Adrenal gland (tissue), 19 donors: ENCODE measurements at places on chromosomes 7 and 10. TPM values are rescaled to one million over a fixed set of nuclear protein-coding genes. Genes with fewer than 3 reads are reported as not detected.

- no peaks in the 10 kb centered on the region for H3K36me3 ChIP-seq
- peak overlapping the region; percentile 17 for H3K27ac ChIP-seq
- H3K27me3 ChIP-seq: no peaks in the 10 kb centered on the region
- no peak overlapping the region for H3K4me3 ChIP-seq
- H3K4me1 ChIP-seq: peaks cover 42% of the 10 kb centered on the region
Measured at GRCh38 chr10:7480742-7481367, 70.0 kb upstream of the SFMBT2 start.

- H3K36me3 ChIP-seq: no peaks in the 10 kb centered on the region
- DNase-seq: peak; percentile 39
- H3K4me1 ChIP-seq: peaks cover 4% of the 10 kb centered on the region
- no peaks in the 10 kb centered on the region for H3K27me3 ChIP-seq
- H3K4me3 ChIP-seq: peak overlapping the region; percentile 90
- peak overlapping the region; percentile 99 for H3K27ac ChIP-seq
Measured at GRCh38 chr10:30432622-30433305, 1.2 kb upstream of the MAP3K8 start.

DNA sequence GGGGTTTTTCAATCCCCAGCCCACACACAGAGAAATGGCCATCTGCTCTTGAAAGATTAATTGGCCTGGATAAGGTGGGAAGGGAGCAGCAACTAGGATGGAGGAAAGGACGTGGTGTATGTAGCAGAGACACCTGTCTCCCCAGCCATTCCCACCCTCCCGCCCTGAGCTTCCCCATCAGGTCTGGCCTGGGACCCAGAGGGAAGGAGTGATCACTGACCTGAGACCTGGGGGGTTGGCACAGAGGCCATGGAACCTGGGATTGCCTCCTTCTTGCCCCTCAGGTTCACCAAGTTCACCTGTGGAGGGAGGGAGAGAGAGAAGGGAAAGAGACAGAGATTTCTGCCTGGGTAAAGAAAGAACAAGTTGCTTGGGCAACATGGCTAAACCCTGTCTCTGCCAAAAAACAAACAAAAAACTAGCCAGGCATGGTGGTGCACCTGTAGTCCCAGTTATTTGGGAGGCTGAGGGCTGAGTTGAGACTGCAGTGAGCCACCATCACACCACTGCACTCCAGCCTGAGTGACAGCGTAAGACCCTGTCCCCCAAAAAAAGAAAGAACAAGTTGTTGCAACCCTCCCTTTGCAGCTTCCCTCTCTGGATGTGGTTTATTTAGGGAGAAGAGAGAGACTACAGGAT is 11.3 kb upstream of the TRPV6 start:
- no peak overlapping the region for H3K4me3 ChIP-seq
- no peak overlapping the region for H3K27ac ChIP-seq
- no peaks in the 10 kb centered on the region for H3K4me1 ChIP-seq

DNA sequence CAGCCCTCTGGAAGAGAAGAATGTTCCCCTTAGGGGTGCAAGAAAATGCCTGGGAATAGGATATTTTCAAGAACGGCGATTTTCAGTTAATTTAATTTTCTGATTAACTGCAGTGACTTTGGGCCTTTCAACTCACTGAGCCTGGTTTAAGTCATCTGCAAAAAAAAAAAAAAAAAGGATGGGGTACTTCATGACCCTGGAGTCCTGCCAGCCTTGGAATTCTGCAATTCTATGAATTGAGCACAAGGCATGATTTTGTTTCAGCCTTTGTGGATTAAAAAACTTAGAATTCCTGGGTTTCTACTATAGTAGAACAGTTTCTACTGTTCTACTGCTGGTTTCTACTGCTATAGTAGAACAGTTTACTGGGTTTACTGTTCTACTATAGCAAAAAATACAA is 58.3 kb upstream of the CALD1 start:
- peaks cover 6% of the 10 kb centered on the region for H3K4me1 ChIP-seq
- H3K4me3 ChIP-seq: no peak overlapping the region
- H3K27me3 ChIP-seq: no peaks in the 10 kb centered on the region
- DNase-seq: no peak

Gene SLC26A3
- polyA plus RNA-seq: not detected

Gene ZNF365
- polyA plus RNA-seq: 2.3 TPM

DNA sequence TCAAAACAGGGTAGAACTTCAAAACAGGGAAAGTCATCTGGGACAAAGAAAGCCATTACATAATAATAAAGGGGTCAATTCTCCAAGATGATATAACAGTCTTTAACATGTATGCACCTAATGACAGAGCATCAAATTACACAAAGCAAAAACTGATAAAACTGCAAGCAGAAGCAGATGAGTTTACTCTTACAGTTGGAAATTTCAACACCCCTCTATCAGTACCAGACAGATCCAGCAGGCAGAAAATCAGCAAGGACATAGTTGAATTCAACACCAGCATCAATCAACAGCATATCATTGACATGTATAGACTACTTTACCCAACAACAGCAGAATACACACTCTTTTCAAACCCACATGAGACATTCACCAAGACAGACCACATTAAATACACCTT is 233.0 kb upstream of the NEBL start:
- no peak overlapping the region for H3K4me3 ChIP-seq
- no peaks in the 10 kb centered on the region for H3K36me3 ChIP-seq
- no peaks in the 10 kb centered on the region for H3K27me3 ChIP-seq
- H3K27ac ChIP-seq: no peak overlapping the region
- no peak for DNase-seq

- H3K4me3 ChIP-seq: no peak overlapping the region
- H3K27ac ChIP-seq: no peak overlapping the region
- peaks cover 6% of the 10 kb centered on the region for H3K4me1 ChIP-seq
- H3K36me3 ChIP-seq: no peaks in the 10 kb centered on the region
Measured at GRCh38 chr10:77763453-77764430, 126.1 kb upstream of the KCNMA1 start.
